ENCODE measurements at places on chromosomes 12 and 14.
A peak's percentile ranks its signal among the peaks of the same experiment; 100 is the strongest.

DNA sequence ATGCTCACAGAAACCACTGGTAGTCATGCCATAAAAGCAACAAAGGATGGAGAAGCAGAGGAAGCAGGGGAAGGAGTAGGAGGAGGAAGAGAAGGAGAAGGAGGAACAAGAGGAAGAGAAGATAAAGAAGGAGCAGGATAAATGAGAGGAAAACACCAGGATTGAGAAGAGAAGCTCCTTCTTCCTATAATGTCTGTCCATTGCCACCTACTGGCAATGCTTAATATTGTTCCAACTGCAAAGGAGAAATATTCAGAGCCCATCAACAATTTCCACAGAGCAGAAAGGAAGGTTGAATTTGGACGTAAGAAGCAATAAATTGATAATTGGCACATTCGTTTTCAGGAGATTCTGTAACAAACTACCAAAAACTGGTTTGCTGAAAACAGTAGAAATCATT lies 898.4 kb downstream of the SLC16A7 start:
- no peaks in the 10 kb centered on the region for H3K27me3 ChIP-seq
- H3K4me3 ChIP-seq: no peak overlapping the region
- H3K27ac ChIP-seq: no peak overlapping the region

- H3K4me1 ChIP-seq: no peaks in the 10 kb centered on the region
- H3K36me3 ChIP-seq: peaks cover 4% of the 10 kb centered on the region
- no peak for DNase-seq
- H3K4me3 ChIP-seq: no peak overlapping the region
Measured at GRCh38 chr12:27797301-27798025, 17.4 kb upstream of the MANSC4 start.

- no peaks in the 10 kb centered on the region for H3K4me1 ChIP-seq
- peak; percentile 5 for DNase-seq
- no peaks in the 10 kb centered on the region for H3K36me3 ChIP-seq
Measured at GRCh38 chr12:114245555-114245954, 160.4 kb downstream of the TBX5 start.

- no peaks in the 10 kb centered on the region for H3K27me3 ChIP-seq
- peak overlapping the region; percentile 92 for H3K4me3 ChIP-seq
- DNase-seq: no peak
- H3K36me3 ChIP-seq: no peaks in the 10 kb centered on the region
Measured at GRCh38 chr12:123671876-123672275, 963 bp downstream of the TCTN2 start.

DNA sequence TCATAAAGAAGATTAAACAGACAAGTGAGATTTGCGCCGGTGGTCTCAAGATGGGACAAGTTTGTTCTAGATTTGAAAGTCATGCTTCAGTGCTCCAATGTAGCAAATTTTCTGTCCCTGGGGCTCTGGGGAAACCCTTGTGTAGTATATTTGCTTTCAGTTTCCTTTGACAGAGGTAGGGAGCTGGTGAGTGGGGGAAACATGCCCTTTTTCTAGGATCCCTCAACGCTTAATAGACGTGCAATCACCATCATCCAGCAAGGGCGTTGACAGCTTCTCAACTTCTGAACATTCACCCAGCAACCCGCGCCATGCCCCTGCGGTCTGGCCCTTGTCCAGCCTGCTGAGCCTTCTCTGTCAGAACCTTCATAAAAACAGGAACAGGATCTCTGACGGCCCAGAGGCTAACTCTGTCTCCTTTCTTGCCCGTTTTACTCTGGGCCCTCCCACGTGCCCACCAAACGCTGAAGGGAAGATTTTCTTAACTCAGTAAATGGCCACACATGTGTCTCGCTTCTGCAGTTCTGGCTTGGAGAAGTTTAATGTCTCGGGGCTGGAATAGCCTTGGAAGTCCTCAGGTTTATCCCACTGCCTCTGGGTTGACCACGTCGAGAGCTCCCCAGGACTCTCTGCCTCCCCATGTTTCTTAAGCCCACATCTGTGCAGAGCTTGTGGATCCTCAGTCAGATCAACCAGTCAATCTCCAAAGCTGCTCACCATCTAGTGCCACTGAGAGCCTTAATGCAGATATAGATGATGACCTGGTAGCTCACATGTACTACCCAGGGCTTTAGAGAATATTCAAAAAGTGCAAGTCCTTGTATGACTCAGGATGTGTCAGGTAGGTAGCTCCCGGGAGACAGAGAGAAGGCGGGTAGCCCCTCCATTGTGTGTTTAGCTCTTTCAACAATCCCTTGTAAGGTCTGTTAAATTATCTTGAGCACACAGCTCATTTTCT lies 58.1 kb upstream of the CCND2 start:
- no peak overlapping the region for H3K4me3 ChIP-seq
- H3K27me3 ChIP-seq: peaks cover 2% of the 10 kb centered on the region
- no peak for DNase-seq
- no peaks in the 10 kb centered on the region for H3K36me3 ChIP-seq

DNA sequence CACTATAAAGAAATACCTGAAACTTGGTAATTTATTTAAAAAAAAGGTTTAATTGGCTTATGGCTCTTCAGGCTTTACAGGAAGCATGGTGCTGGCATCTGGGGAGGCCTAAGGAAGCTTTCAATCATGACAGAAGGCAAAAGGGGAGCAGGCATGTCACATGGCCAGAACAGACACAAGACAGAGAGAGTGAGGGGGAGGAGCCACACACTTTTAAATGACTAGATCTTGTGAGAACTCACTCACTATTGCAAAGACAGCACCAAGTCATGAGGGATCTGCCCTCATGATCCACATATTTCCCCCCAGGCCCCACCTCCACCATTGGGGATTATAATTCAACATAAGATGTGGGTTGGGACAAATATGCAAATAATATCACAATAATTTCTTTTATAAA lies 355.6 kb downstream of the DAD1 start:
- H3K36me3 ChIP-seq: no peaks in the 10 kb centered on the region
- no peak overlapping the region for H3K4me3 ChIP-seq
- no peaks in the 10 kb centered on the region for H3K27me3 ChIP-seq
- no peak overlapping the region for H3K27ac ChIP-seq

DNA sequence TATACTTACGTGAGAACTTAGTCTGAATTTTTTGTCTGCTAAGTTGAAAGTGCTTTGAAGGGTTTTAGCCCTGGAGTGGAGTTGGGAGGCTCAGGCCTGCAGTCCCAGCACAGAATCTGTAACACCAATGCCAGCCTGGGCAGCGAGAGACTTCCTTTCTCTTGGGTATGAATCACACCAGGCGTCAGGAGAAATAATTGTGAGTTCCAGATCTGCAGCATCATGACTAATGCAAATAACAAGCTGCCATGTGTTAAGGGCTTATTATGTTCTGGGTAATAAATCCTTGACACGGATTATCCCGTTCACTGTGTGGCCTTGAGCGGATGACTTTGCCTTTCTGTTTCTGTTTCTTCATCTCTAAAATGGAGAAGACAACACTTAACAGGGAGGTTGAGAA lies 70.6 kb downstream of the B4GALNT3 start:
- peaks cover 1% of the 10 kb centered on the region for H3K36me3 ChIP-seq
- DNase-seq: no peak
- H3K4me1 ChIP-seq: peaks cover 7% of the 10 kb centered on the region
- H3K27me3 ChIP-seq: no peaks in the 10 kb centered on the region
- no peak overlapping the region for H3K4me3 ChIP-seq

DNA sequence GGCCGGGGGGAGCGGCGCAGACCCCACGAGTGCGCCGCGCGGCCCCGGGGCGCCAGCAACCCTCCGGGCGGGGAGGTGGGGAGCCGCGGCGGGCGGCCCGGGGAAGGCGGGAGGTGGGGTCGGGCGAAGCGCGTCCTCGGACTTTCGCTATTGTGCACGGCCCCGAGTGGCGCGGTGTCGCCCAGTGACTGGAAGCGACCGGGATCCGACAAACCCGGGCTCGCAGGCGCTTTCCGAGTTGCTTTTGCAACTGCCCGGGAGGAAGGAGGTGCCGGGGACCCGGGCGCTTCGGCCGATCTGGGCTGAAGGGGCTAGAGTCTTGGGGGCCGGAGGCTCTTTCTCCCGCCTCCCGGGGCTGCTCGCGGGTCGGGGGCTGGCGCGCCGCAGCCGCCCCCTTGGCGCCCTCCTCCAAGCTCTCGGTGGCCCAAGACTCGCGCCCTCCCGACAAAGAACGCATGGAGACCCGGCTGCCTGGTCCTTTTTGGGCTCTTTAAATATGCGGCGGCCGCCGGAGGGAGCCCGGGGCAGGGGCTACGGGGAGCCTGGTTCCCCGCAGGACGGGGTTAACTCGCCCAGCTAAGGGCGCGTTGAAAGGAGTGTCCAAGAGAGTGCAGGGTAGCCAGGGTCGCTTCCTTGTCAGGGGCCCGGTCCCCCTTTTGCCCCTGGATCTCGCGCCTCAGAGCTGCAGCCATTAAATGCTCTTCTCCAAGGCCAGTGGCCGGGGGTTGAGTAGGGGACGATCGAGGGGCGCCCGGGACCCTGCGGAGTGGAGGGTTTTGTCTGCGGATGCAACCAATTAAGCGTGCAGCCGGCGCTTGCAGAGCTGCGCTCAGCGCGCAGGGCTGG lies 1.4 kb downstream of the HMGA2 start:
- peak overlapping the region; percentile 70 for H3K4me3 ChIP-seq
- no peak overlapping the region for H3K27ac ChIP-seq
- no peaks in the 10 kb centered on the region for H3K36me3 ChIP-seq
- H3K27me3 ChIP-seq: no peaks in the 10 kb centered on the region
- DNase-seq: peak; percentile 42

- DNase-seq: no peak
- H3K36me3 ChIP-seq: no peaks in the 10 kb centered on the region
- no peak overlapping the region for H3K27ac ChIP-seq
- H3K4me3 ChIP-seq: no peak overlapping the region
- H3K27me3 ChIP-seq: no peaks in the 10 kb centered on the region
Measured at GRCh38 chr12:54258201-54258681, 21.7 kb downstream of the CBX5 start.

DNA sequence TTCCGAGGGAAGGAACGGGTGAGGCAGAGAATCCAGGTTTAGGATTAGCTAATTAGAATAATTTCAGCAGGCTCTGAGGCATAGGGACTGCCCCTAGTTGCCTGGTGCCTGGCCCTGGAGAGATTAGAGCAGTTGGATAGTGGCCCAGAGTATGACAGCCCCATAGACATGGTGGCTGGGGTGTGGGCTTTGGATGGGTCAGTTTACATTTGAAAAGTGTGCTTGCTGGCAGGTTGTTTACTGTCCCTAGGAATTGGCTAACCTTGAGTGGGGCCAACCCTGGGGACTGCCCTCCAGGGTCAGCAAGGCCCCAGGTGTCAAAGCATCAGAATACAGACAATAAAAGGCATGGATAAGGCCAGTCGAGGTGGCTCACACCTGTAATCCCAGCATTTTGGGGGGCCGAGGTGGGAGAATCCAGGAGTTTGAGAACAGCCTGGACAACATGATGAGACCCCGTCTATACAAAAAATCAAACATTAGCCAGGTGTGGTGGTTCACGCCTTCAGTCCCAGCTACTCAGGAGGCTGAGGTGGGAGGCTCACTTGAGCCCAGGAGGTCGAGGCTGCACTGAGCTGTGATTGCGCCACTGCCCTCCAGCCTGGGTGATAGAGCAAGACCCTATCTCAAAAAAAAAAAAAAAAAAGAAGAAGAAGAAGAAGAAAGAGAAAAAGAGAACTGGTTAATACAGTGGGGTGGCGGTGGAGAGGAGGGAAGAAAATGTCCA lies 182.3 kb upstream of the PWP1 start:
- DNase-seq: no peak
- no peak overlapping the region for H3K27ac ChIP-seq
- no peaks in the 10 kb centered on the region for H3K4me1 ChIP-seq

GRCh38 chr14:60658211-60658690 lies 9.0 kb upstream of the SIX1 start:
- no peak overlapping the region for H3K27ac ChIP-seq
- no peaks in the 10 kb centered on the region for H3K36me3 ChIP-seq
- H3K4me3 ChIP-seq: no peak overlapping the region

DNA sequence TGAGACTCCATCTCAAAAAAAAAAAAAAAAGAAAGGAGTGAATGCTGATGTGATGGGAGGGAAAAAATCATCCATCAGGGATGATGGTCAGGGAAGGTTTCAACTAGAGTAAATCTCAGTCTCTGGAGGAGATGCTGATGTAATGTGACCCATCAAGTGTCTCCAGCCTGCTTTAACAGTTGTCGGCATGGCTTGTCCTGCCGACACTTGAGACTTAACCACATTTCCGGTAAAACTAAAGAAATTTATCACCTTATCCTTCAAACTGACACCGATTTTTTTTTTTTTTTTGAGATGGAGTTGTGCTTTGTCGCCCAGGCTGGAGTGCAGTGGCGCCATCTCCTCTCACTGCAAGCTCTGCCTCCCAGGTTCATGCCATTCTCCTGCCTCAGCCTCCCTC lies 21.5 kb upstream of the ANAPC5 start:
- peaks cover 15% of the 10 kb centered on the region for H3K4me1 ChIP-seq
- H3K27me3 ChIP-seq: no peaks in the 10 kb centered on the region
- no peak for DNase-seq
- no peak overlapping the region for H3K4me3 ChIP-seq
